Kidney (tissue), 22 donors: ENCODE measurements at places on chromosomes 6 and 20.
A peak's percentile ranks its signal among the peaks of the same experiment; 100 is the strongest.

GRCh38 chr6:150765067-150765764, 100.3 kb upstream of the MTHFD1L start:
- no peak overlapping the region for H3K27ac ChIP-seq
- peaks cover 13% of the 10 kb centered on the region for H3K4me1 ChIP-seq
- no peak for DNase-seq

GRCh38 chr6:89047473-89047872, 33.1 kb upstream of the PNRC1 start:
- no peak overlapping the region for H3K4me3 ChIP-seq
- H3K4me1 ChIP-seq: no peaks in the 10 kb centered on the region
- H3K27me3 ChIP-seq: no peaks in the 10 kb centered on the region
- H3K36me3 ChIP-seq: no peaks in the 10 kb centered on the region

- no peak overlapping the region for H3K4me3 ChIP-seq
- DNase-seq: no peak
- H3K4me1 ChIP-seq: no peaks in the 10 kb centered on the region
- no peaks in the 10 kb centered on the region for H3K27me3 ChIP-seq
- no peak overlapping the region for H3K27ac ChIP-seq
Measured at GRCh38 chr6:133254552-133255228, 13.5 kb downstream of the EYA4 start.

- no peaks in the 10 kb centered on the region for H3K4me1 ChIP-seq
- no peaks in the 10 kb centered on the region for H3K27me3 ChIP-seq
- H3K27ac ChIP-seq: no peak overlapping the region
Measured at GRCh38 chr6:63492476-63492875, 79.8 kb upstream of the LOC128125822 start.

- no peak overlapping the region for H3K4me3 ChIP-seq
- H3K27me3 ChIP-seq: no peaks in the 10 kb centered on the region
- peaks cover 5% of the 10 kb centered on the region for H3K36me3 ChIP-seq
- H3K27ac ChIP-seq: no peak overlapping the region
Measured at GRCh38 chr6:119176445-119176844, 98.0 kb upstream of the FAM184A start.

GRCh38 chr20:53157443-53158408, 185.6 kb downstream of the TSHZ2 start:
- no peak overlapping the region for H3K4me3 ChIP-seq
- peaks cover 4% of the 10 kb centered on the region for H3K4me1 ChIP-seq
- peak; percentile 50 for DNase-seq
- H3K27me3 ChIP-seq: no peaks in the 10 kb centered on the region

DNA sequence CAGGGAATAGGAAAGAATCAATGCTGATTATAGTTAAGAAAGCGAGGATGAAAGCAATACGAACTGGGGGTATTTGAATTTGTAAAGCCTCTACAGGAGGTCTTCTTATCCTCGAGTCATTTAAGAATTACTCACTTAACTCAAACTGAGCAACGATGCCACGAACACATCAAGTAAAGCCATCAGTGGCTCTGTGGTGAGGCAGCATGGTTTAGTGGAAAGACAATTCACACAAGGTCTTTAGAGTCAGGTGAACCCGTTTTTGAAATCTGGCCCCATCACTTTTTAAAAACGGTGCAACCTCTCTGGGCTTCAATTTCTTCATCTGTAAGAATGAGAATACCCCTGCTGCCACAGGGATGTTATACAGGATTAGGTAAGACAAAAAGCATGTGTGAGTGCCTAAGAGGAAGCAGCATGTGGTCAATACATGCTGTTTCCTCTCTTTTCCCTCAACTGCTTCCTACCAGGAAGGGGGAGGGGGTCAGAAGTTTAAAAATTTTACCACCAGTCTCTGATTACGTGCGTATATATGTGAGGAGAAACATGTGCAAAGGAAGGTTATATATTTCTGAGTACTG, 162.0 kb downstream of the BTBD9 start:
- H3K27ac ChIP-seq: no peak overlapping the region
- no peaks in the 10 kb centered on the region for H3K4me1 ChIP-seq
- no peak overlapping the region for H3K4me3 ChIP-seq
- no peaks in the 10 kb centered on the region for H3K36me3 ChIP-seq
